Activated T-cell treated with anti-CD3 and anti-CD28 coated beads for 24 hours (primary cell): ENCODE measurements at places on chromosomes 3 and 15.

DNA sequence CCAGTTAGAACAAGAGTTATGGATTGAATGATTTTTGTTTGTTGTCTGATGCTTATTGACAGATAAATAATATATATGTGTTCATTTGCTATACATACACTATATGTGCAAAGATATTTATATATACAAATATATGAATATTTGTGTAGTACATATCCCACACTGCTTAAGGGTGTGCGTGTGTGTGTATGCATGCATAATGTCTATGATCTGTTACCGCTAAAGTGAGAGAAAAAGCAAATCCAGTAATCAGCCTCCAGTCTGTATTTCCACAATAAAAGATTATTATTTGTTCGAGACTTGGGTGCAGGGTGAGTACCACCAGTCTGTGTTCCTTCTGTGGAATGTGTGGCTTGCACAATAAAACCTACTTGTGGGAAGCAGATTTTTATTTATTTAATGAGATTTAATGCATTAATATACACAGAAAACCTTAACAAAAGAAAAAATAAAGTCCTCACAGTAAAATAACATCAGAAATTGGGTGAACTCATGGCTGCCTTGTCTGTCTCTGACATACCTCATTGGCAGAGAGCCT lies 366.0 kb upstream of the TBL1XR1 start:
- no peak for DNase-seq

DNA sequence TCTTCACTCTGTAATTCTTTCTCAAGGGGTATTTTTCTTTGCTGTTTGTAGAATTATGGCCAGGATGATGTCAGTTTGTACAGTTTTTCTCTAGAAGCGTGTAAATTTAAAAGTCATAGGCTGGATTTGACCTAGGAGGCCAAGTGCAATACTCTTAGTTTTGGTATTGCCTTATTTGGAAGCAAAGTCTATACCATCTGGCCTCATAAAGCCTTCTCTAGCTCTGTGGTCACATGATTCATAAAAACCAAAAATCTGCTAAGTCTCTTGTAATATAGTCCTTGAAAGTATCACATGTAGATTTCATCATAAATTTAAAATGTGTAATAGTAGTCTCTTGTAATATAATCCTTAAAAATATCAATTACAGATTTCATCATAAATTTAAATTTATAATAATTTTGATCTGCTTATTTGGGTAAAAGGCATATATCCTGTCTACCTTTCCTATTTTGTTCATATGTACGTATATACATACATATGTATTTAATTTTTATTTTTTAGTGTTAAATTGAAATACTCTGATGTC lies 25.6 kb downstream of the TEX9 start:
- DNase-seq = no peak

GRCh38 chr3:136929977-136930670 lies 27.7 kb upstream of the IL20RB start:
- DNase-seq = no peak

GRCh38 chr3:100155128-100155527 lies 40.8 kb upstream of the FILIP1L start:
- DNase-seq = no peak

- peak; percentile 15 for DNase-seq
Measured at GRCh38 chr3:184186184-184186901, at the start of gene ABCF3. TSS of gene ABCF3 (plus strand) at chr3:184186199. CDS start at chr3:184186208, 9 bp downstream.

- DNase-seq = peak; percentile 35
Measured at GRCh38 chr15:66472176-66472999, 25.2 kb downstream of the SNAPC5 start.

GRCh38 chr3:1172644-1173043 lies 79.8 kb downstream of the CNTN6 start:
- no peak for DNase-seq

DNA sequence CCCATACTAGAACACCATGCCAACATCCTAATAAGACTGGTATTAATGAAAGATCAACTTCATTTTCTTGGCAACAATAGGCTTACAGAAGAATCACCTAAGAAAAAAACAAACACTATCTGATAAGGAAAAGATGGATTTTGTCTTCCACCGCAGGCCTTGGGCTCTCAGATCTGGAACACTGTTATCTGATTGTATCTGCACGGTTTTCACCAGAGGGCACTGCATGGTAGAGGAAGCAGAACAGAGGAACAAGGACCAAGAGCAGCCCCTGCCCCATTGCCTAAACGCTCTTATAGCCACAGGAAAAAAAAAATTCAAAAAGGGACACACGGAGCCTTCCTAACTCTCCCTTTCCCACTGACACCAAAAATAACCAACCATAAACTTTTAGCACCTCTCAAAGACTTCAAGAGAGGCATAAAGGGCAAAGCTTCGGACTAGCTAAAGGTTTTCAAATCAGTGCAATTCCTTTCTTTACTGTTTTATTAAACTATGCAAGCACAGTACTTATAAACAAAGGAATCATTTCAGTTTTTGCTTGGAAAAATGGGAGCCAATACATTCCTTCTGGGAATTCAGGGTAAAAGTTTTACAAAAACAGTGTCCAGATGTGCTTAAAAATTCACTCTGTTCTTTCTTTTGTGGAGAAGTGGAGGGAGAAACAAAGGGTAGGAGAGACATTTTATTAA lies 23.3 kb downstream of the IL17RD start:
- DNase-seq = no peak

- no peak for DNase-seq
Measured at GRCh38 chr3:172094621-172095557, 55.5 kb downstream of the FNDC3B start.

- no peak for DNase-seq
Measured at GRCh38 chr15:99279290-99279689, 28.0 kb downstream of the LRRC28 start.

- no peak for DNase-seq
Measured at GRCh38 chr15:76979996-76980520, 14.9 kb upstream of the PSTPIP1 start.
